CD8-positive, alpha-beta T cell (primary cell): ENCODE measurements at places on chromosomes 5 and 9.

GRCh38 chr5:177309351-177310191 lies 2.1 kb downstream of the MXD3 start:
- peak; percentile 49 for DNase-seq

DNA sequence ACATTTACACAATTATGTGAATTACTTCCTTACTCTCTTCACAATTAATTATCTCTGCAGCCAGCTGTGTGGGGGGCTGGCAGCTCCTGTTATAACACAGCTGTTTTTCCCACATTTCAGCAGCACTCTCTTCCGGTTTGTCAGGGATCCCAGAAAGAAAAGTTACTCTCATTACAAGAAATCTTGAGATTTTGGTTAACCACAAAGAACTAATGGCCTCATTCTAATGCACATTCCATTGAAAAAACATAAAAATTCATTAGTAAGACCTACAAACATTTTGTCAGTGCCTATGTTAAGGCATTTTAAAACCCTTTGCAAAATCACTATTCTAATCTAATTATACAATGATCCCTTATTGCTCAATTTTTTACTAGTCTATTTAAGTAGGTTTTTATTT lies 64.1 kb downstream of the PDE4D start:
- DNase-seq: no peak

- DNase-seq: no peak
Observed at GRCh38 chr9:33041432-33042188, 16.5 kb downstream of the DNAJA1 start.

DNA sequence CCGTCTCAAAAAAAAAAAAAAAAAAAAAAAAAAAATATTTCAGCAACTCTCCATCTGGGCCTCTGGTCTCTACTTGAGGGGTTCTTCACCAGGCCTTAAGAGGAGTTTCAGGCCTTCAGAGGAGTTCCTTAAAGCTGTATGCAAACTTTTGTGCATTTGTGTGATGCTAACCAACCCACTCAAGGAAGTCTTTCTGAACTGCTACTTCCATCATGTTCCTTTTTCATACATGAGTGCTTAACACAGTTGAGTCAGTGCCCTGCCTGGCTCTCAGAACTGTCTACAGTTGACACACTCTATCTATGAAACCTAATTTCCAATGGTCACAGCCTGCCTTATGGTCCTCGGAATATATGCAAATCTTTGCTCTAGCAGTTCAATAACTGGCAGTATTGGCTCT lies 146.5 kb downstream of the MEF2C start:
- DNase-seq: no peak

DNA sequence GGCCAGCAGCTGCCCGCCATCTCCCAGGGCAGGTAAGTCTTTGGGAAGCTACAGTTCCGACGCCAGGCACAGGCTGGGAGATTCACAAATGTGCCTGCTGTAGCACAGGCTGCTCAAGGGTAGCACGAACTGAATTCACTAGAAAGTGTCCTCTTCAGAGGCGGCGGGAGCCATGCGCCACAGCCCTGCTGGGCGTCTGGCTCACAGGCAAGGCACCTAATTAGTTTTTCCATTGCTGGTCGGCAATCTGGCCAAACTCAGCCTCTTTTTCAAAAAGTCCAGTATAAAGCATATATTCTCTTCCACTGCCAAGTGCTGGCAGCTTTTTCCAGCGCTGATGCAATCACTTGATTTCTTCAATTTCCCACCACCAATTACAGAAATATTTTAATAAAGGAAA lies 128.9 kb upstream of the RAPGEF1 start:
- no peak for DNase-seq

- DNase-seq: no peak
Observed at GRCh38 chr9:113370806-113371325, 5.9 kb downstream of the HDHD3 start.

- DNase-seq: peak; percentile 56
Observed at GRCh38 chr5:90434116-90434714, 24.7 kb upstream of the CETN3 start.

DNA sequence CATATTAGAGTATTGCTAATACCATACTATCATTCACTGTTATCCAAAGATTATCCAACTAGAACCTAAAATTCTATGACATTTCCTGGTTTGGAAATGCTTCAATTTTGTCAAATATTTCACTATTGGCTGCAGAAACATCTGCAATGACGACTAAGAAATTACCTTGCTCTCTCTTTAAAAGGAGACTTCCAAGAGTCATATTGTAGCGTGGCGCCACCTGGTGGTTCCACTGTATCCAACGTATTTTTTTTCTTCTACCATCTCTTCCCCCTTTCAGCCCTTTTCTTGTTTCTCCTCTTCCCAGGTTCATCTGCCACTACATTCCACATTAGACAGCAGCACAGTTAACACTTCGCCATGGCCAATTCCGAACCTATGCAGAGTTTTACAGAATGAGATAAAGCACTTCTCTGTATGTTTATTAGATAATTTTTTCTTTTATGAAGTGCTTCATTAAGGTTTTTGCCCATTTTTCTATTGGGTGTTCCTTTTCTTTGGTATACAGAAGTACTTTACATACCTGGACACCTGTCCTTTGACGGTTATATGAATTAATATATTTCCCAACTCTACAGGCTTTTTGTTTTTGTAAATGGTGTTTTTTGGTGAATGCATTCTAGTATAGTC lies 153.5 kb downstream of the CDC42SE2 start:
- DNase-seq: peak; percentile 89

- DNase-seq: no peak
Observed at GRCh38 chr5:172622091-172623046, 18.7 kb upstream of the NEURL1B start.

DNA sequence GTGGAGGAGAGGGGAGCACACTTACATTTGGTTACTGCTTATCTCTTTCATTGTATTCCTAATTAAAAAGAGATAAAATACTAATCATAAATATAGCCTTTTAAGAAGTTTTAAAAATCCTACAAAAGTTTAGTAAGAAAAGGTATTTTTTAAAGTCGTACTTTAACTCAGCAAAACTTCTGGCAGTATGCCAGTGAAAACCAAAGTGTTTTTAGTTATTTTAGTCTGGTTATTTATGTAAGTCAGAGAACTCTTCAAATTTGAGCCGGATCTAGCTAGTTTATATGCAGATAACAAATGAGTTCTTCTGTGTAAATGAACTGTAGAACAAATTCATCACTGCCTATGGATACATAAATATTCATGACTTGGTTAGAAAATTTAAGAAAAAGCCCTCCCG lies 36.5 kb upstream of the ANKDD1B start:
- DNase-seq: no peak

DNA sequence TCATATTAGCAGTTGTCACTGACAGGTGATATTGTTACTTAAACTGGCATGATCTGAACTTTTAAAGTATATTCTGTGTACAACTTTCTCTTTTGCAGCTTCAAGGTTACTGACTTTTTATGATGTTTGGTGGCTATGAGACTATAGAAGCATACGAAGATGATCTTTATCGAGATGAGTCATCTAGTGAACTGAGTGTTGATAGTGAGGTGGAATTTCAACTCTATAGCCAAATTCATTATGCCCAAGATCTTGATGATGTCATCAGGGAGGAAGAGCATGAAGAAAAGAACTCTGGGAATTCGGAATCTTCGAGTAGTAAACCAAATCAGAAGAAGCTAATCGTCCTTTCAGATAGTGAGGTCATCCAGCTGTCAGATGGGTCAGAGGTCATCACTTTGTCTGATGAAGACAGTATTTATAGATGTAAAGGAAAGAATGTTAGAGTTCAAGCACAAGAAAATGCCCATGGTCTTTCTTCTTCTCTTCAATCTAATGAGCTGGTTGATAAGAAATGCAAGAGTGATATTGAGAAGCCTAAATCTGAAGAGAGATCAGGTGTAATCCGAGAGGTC lies 5.9 kb downstream of the ZCCHC7 start:
- no peak for DNase-seq

DNA sequence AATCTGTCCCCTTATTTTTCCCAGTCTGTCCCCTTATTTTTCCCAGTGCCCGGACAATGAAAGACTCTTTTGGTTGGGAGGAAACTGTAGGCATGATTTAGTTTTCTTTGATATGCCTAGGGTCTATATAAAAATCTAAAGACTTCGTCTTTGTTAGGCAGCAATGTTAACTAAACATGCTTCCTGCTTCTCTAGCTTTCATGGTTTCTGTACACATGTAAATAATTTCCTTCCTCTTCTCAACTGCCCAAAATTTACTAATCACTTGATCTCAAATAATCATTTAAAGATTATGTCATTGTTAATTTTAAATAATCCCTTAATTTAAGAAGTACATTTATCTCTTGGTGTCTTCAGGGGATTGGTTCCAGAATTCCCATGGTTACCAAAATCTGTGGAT lies 47.8 kb upstream of the RAPGEF6 start:
- DNase-seq: no peak

- no peak for DNase-seq
Observed at GRCh38 chr9:136826703-136827582, 15.3 kb upstream of the AJM1 start.

DNA sequence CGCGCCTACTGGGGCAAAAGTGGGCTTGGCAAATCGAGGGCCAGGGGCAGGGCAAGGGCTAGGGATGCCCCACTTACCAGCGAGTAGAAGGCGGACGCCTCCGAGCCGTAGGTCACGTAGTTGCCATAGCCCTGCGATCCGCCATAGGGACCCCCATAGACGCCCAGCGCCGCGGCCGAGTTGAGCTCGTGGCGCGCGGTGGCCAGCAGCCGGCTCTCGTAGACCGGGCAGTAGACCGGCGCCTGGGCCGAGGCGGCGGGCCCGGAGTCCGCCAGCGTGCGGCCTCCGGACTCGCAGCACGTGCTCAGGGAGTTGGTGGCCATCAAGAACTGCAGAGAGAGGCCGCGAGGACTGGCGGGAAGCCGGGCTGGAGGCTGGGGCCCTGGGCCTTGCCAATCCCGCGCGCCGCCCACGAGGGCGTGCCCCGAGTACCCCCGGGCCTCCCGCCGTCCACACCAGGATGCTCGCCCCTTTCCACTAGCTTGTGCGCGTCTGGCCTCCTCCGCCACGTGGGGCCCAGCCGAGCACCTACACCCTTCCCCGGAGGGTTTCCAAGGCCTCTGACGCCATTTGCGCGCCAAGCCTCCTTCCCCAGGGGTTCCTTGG lies 891 bp downstream of the IRX4 start:
- no peak for DNase-seq

- no peak for DNase-seq
Observed at GRCh38 chr5:141403387-141403786, 809 bp downstream of the PCDHGA9 start.

GRCh38 chr5:68734781-68735180 lies 359.0 kb upstream of the SLC30A5 start:
- DNase-seq: no peak

GRCh38 chr9:69643098-69643497 lies 29.1 kb downstream of the APBA1 start:
- no peak for DNase-seq

GRCh38 chr5:137308311-137308710 lies 190.8 kb downstream of the SPOCK1 start:
- DNase-seq: no peak

GRCh38 chr9:88531920-88532698 lies 2.9 kb upstream of the NXNL2 start:
- DNase-seq: no peak

GRCh38 chr5:176948458-176948857 lies 49.3 kb upstream of the HK3 start:
- no peak for DNase-seq

DNA sequence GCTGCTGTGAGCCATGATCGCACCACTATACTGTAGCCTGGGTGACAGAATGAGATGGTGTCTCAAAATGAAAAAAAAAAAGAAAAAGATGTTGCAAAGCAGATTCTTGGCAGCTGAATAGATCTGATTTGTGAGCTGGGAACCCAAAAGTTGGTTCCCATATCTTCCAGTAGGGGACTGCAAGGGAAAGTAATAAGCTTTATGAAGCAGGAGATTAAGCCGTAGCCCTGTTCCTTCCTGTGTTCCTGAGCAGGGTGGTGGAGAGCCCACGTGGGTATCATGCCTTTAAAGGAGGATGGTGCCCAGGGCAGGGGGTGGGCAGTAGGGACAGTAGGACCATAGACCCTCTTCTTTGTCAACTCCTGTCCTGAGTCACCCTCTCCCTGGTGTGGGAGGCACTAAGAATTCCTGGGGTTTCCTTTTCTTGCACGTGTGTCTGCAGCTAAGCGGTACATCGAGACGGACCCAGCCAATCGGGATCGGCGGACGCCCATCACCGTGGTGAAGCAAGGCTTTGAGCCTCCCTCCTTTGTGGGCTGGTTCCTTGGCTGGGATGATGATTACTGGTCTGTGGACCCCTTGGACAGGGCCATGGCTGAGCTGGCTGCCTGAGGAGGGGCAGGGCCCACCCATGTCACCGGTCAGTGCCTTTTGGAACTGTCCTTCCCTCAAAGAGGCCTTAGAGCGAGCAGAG lies 37.9 kb downstream of the STOM start:
- no peak for DNase-seq

- DNase-seq: no peak
Observed at GRCh38 chr9:124278054-124278540, 20.3 kb downstream of the NEK6 start.

DNA sequence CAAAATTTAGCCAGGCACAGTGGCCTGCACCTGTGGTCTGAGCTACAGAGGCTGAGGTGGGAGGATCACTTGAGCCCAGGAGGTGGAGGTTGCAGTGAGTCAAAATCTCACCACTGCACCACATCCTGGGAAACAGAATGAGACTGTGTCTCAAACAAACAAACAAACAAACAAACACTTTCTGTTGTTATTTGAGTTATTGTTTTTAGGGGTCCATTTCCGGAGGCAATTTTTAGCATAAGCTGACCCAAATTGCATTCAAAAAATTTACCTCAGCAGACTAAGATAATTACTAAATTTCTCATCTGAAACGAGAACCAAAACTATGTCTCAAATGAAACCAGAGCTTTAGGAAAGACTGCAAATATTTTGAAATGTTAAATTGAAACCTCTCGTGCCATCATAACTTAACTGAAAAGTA lies 1485.1 kb downstream of the EFNA5 start:
- no peak for DNase-seq

DNA sequence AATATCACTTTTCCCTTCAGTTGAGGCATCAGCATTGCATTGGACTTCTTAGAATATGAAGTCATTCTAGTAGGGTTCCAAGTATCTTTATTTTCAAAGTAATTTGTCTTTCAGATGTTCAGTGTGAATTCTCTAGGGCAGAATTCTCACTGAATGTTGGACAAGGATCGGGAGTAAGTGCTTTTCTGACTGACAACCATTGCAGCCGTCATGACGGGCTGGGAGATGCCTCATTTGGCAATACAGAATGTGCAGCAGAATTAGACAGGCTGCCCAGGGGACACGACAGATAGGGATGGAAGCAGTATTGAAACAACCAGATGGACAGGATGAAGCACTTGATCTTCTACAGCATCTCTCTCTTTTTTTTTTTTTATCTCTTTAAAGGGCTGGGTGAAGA lies 129.0 kb downstream of the ICE1 start:
- no peak for DNase-seq

DNA sequence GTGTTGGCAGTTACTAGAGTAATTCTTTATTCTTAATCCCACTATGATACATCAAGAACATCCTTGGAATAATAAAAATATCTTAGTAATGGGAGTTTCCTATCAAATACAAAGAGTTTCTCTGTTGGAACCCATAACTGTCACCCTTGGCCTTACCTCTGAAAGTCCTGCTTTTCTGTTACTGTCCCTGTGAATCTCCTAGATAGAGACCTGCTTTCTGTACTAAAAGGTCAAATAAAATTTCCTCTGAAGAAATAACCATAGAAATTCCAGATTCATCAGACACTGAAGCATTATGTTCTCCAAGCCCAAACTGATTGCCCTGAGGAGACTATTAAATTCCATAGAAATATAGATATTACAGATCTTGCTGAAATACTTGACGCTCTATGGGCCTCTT lies 63.0 kb downstream of the KCNV2 start:
- no peak for DNase-seq
